ENCODE measurements at places on chromosomes 13 and 19. TPM values are rescaled to one million over a fixed set of nuclear protein-coding genes. Genes with fewer than 3 reads are reported as not detected.

- H3K27me3 ChIP-seq, result no peaks in the 10 kb centered on the region
- H3K27ac ChIP-seq, result no peak overlapping the region
- no peak overlapping the region for H3K4me3 ChIP-seq
- no peak for DNase-seq
- no peaks in the 10 kb centered on the region for H3K36me3 ChIP-seq
These were observed 309.8 kb downstream of the OXGR1 start for GRCh38 chr13:96684469-96684868.

GRCh38 chr13:27259831-27260230 lies 8.5 kb downstream of the RPL21 start:
- DNase-seq, result no peak
- H3K4me3 ChIP-seq, result no peak overlapping the region
- peaks cover 53% of the 10 kb centered on the region for H3K36me3 ChIP-seq
- H3K27ac ChIP-seq, result peak overlapping the region; percentile 34
- H3K4me1 ChIP-seq, result peaks cover 45% of the 10 kb centered on the region
- no peaks in the 10 kb centered on the region for H3K27me3 ChIP-seq

DNA sequence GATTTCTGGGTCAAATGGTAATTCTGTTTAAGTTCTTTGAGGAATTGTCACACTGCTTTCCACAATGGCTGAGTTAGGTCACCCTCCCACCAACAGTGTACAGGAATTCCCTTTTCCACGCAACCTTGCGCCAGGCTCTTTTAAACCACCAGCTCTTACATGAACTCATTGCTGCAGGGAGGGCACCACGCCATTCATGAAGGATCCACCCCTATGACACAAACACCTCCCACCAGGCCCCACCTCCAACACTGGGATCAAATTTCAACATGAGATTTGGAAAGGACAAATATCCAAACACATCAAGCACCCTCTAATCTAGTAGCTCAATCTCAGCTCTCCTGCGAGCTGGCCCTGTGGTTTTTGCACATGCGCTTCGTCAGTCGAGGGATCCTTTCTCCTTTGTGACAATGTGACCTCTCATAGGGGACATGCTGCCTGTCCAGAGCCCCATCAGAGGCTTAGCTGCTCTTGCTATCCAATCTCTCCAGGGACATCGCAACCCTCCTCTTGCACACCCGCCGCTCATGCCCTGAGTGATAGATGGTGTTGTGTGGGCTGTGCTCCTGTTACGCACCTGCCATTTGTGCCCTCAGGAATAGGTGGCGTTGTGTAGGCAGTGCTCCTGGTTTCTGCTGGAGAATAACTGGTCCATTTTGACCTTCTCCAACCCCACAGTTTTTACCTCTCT lies 328.0 kb downstream of the UQCRFS1 start:
- H3K27me3 ChIP-seq, result no peaks in the 10 kb centered on the region
- no peak overlapping the region for H3K4me3 ChIP-seq
- no peak overlapping the region for H3K27ac ChIP-seq
- H3K4me1 ChIP-seq, result no peaks in the 10 kb centered on the region
- DNase-seq, result no peak
- no peaks in the 10 kb centered on the region for H3K36me3 ChIP-seq

- no peak overlapping the region for H3K27ac ChIP-seq
- H3K4me3 ChIP-seq, result no peak overlapping the region
- no peak for DNase-seq
- H3K27me3 ChIP-seq, result peaks cover 27% of the 10 kb centered on the region
- no peaks in the 10 kb centered on the region for H3K4me1 ChIP-seq
These were observed 20.5 kb upstream of the CACNG8 start for GRCh38 chr19:53942001-53942786.

DNA sequence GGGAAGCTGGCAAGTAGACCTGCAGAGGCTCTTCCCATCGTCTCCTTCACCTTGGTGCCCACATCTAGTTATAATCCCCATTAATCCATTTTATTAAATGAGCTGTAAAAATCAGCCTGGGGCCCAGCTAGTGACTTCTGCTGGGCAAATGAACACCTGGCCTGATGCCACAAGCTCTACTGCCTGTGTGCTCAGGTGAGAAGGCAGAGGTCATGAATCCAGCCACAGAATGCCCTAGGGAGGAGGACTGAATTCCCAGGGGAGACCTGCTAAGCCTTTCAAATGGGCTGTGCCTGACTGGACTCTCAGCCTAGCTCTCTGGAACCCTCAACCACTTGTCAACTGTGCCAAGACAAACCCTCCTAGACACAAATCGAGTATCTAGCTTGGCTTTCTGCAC lies 74.0 kb downstream of the PDS5B start:
- no peak overlapping the region for H3K4me3 ChIP-seq
- no peaks in the 10 kb centered on the region for H3K27me3 ChIP-seq
- peaks cover 43% of the 10 kb centered on the region for H3K36me3 ChIP-seq
- peaks cover 8% of the 10 kb centered on the region for H3K4me1 ChIP-seq
- H3K27ac ChIP-seq, result no peak overlapping the region

- peaks cover 2% of the 10 kb centered on the region for H3K27me3 ChIP-seq
- peaks cover 10% of the 10 kb centered on the region for H3K36me3 ChIP-seq
- peaks cover 20% of the 10 kb centered on the region for H3K4me1 ChIP-seq
- H3K27ac ChIP-seq, result no peak overlapping the region
- peak overlapping the region; percentile 98 for H3K4me3 ChIP-seq
These were observed 1.4 kb downstream of the ASPDH start for GRCh38 chr19:50512112-50512998.

- no peak for DNase-seq
- no peaks in the 10 kb centered on the region for H3K36me3 ChIP-seq
These were observed 256.9 kb downstream of the TEX29 start for GRCh38 chr13:111577208-111577828.

- no peaks in the 10 kb centered on the region for H3K4me1 ChIP-seq
- no peak overlapping the region for H3K4me3 ChIP-seq
- no peak overlapping the region for H3K27ac ChIP-seq
- DNase-seq, result no peak
- no peaks in the 10 kb centered on the region for H3K36me3 ChIP-seq
These were observed 519.9 kb downstream of the PCDH17 start for GRCh38 chr13:58151452-58151851.

DNA sequence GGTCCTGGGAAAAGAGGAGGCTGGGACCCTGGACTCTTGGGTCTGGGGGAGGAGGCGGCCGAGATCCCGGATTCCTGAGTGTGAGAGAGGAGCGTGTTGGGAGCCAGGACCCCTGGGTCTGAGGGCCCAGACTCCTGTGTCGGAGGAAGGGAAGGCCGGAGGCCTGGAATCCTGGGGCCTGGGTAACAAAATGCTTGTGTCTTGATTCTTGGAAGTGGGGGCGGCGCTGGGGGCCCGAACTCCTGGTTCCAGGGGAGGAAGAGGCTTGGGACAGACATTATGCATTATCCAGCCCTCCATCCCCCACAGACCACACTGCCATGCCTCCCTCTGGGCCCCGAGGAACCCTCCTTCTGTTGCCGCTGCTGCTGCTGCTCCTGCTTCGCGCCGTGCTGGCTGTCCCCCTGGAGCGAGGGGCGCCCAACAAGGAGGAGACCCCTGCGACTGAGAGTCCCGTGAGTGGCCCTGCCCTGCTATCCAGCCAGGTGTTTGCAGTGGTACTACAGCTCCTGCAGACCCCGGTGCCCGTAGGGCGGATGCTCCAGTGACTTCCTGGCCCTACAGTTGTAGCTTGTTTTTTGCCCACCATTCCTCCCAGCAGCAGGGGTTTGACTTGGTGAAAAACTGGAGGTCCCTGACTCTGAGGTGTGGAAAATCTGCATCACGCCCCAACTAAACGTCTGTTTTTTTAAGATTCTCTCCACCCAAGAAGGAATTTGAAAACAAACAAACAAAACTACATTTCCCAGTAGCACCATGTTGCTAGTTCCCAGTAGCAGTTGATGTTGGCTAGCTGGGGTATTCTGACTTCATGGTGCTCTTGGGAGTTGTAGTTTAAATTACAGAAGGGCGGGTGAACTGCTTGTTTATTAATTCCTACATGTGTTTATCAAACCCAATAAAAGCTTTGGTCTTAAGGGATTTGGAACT lies 630 bp downstream of the NUCB1 start:
- peak overlapping the region; percentile 97 for H3K27ac ChIP-seq
- peak; percentile 45 for DNase-seq
- H3K36me3 ChIP-seq, result peaks cover 38% of the 10 kb centered on the region
- no peaks in the 10 kb centered on the region for H3K27me3 ChIP-seq

DNA sequence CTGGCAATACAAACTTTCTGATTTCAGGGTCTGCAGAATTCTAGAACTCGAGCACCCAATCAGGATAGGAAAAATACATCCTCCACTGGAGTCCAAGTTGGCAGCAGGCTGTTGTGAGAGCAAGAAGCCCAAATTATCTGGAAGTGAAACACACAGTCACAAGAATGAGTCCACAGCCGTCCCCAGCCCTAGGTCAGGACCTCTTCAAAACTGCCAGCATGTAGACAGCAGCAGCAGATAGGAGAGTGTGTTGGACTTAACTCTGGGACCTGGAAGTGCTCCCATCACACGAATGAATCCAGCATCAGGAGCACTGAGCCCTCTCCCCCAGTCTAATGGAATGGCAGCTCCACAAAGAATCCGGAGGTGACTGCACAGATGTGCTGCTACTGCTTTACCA lies 420.7 kb downstream of the OXGR1 start:
- no peak overlapping the region for H3K4me3 ChIP-seq
- H3K36me3 ChIP-seq, result no peaks in the 10 kb centered on the region
- no peaks in the 10 kb centered on the region for H3K27me3 ChIP-seq

GRCh38 chr19:840519-841206 lies at the start of gene PRTN3:
TSS of gene PRTN3 (plus strand) at chr19:840999. CDS start at chr19:841009, 10 bp downstream.
- H3K4me1 ChIP-seq, result no peaks in the 10 kb centered on the region
- peaks cover 17% of the 10 kb centered on the region for H3K27me3 ChIP-seq
- H3K4me3 ChIP-seq, result no peak within 1 kb of the TSS
- H3K36me3 ChIP-seq, result no peaks in the 10 kb centered on the region
- no peak within 1 kb of the TSS for H3K27ac ChIP-seq
- DNase-seq, result no peak

DNA sequence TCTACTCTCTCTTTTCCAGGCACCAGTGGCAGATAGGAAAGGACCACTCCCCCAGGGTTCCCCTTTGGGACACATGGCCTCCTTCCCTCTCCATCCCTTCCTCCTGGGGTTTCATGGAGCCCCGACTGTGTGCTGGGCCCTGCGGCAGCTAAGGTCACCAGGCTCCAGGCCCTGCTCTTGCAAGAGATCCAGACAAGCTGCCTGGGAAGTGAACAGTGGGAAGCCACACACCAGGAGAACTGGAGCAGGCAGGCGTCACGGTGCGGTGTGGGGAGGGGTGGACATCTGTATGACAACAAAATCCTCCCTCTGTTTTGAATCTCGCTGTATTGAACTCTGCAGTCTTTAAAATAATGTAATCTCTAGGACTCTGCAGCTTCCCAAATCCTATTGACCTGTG lies 330.1 kb downstream of the UQCRFS1 start:
- no peaks in the 10 kb centered on the region for H3K27me3 ChIP-seq
- no peak overlapping the region for H3K4me3 ChIP-seq
- H3K27ac ChIP-seq, result no peak overlapping the region
- H3K36me3 ChIP-seq, result no peaks in the 10 kb centered on the region
- H3K4me1 ChIP-seq, result no peaks in the 10 kb centered on the region

- no peak for DNase-seq
- peaks cover 34% of the 10 kb centered on the region for H3K4me1 ChIP-seq
- H3K4me3 ChIP-seq, result no peak overlapping the region
- H3K27me3 ChIP-seq, result peaks cover 10% of the 10 kb centered on the region
These were observed 11.1 kb upstream of the CEACAM16 start for GRCh38 chr19:44687888-44688287.

DNA sequence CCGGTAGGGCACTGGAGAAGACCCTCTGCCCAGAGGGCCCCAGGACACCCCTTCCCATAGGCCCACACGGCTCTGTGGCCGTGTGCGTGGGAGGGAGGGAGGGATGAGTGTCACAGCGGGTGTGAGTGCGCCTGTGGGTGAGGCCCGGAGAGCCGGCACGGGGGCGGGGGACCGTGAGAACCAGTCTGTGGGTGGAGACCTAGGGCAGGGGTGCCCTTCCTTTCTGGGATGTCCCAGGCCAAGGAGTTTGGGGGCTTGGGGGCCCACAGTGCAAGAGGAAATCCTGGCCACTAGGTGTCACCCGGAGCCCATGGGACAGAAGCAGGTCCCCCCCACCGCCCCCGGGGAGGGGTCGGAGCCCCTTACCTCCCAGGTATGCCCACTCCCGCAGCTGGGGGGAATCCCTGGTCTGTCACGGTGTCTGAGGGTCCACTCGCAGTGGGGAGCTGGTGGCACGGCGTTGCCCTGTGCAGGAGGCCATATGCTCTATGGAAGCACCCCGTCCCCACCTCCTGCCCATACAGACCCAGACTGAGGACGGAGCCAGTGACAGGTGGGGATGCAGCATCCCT lies 16.0 kb upstream of the SLC7A10 start:
- no peak overlapping the region for H3K4me3 ChIP-seq
- H3K27me3 ChIP-seq, result no peaks in the 10 kb centered on the region
- no peaks in the 10 kb centered on the region for H3K4me1 ChIP-seq
- no peak overlapping the region for H3K27ac ChIP-seq
- H3K36me3 ChIP-seq, result no peaks in the 10 kb centered on the region

- H3K27ac ChIP-seq, result no peak overlapping the region
- H3K27me3 ChIP-seq, result no peaks in the 10 kb centered on the region
- H3K4me1 ChIP-seq, result peaks cover 21% of the 10 kb centered on the region
- no peak for DNase-seq
These were observed 4.6 kb upstream of the KBTBD6 start for GRCh38 chr13:41137241-41137640.

- H3K36me3 ChIP-seq, result peaks cover 21% of the 10 kb centered on the region
- DNase-seq, result no peak
- no peak overlapping the region for H3K4me3 ChIP-seq
- H3K27me3 ChIP-seq, result no peaks in the 10 kb centered on the region
- H3K4me1 ChIP-seq, result no peaks in the 10 kb centered on the region
These were observed 15.9 kb upstream of the EPHX3 start for GRCh38 chr19:15248106-15248505.

DNA sequence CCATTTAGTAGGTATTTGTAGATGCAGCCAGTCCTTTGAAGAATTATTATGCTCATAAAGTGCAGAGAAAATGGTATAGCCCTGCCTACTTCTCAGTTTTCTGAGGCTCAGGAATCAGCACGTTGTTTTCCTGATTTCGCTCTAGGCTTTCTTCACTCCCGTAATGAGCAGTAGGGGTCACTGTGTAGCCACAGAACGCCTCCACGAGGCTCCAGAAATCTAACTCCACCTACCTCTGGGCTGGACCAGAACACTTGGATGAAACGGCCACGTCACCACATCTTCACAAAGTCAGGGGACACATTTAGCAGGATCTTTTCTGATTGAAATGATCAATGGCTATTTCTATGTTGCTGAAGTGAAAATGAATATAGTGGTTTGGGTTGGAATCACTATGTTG lies 49.8 kb upstream of the GTF3A start:
- no peaks in the 10 kb centered on the region for H3K36me3 ChIP-seq
- peaks cover 12% of the 10 kb centered on the region for H3K4me1 ChIP-seq
- no peak overlapping the region for H3K27ac ChIP-seq
- peak; percentile 59 for DNase-seq

DNA sequence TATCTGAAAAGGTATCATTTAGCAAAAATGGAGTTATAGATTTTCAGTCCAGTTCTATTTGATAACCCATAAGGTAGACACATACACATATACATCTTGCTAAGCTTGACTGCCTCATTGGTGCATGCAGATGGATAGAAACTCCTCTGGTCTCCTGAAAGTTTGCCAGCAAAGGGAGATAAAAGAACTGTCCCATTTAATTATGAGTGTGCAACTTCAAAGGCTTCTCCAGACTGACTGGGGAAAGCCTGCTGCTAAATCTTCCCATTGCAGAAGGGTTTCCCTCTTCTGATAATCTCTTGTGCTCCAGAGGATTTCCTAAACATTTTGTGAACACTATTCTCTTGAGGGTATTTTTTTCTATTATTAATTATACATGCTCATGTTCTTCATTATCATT lies 131.9 kb downstream of the ITGBL1 start:
- no peak for DNase-seq
- H3K27me3 ChIP-seq, result peaks cover 6% of the 10 kb centered on the region
- H3K36me3 ChIP-seq, result no peaks in the 10 kb centered on the region

The GPC5 gene
- total RNA-seq, result not detected

The IGFL1 gene
- not detected for total RNA-seq

The TGFBR3L gene
- 0.79 TPM for total RNA-seq

The C5AR2 gene
- total RNA-seq, result 0.37 TPM

The NAPSA gene
- 1.9 TPM for total RNA-seq

The VSTM2B gene
- total RNA-seq, result not detected

Data from activated CD4-positive, alpha-beta T cell treated with anti-CD3 and anti-CD28 coated beads, Interleukin-2, amount 10 ng/mL, durations not matched to agents 7 days and 5 days (primary cell).